Left cardiac atrium (tissue), 4 donors: ENCODE measurements at places on chromosomes 5 and 9. TPM values are rescaled to one million over a fixed set of nuclear protein-coding genes. Genes with fewer than 3 reads are reported as not detected.
A peak's percentile ranks its signal among the peaks of the same experiment; 100 is the strongest.

- DNase-seq: no peak
These were observed 26.5 kb downstream of the CD74 start for GRCh38 chr5:150386024-150386855.

- no peak for DNase-seq
These were observed 42.1 kb upstream of the CTNNA1 start for GRCh38 chr5:138711087-138711486.

GRCh38 chr5:10556289-10556807, 7.5 kb upstream of the ANKRD33B start:
- DNase-seq: no peak

- no peak for DNase-seq
These were observed 48.7 kb downstream of the CAMSAP1 start for GRCh38 chr9:135858491-135859185.

DNA sequence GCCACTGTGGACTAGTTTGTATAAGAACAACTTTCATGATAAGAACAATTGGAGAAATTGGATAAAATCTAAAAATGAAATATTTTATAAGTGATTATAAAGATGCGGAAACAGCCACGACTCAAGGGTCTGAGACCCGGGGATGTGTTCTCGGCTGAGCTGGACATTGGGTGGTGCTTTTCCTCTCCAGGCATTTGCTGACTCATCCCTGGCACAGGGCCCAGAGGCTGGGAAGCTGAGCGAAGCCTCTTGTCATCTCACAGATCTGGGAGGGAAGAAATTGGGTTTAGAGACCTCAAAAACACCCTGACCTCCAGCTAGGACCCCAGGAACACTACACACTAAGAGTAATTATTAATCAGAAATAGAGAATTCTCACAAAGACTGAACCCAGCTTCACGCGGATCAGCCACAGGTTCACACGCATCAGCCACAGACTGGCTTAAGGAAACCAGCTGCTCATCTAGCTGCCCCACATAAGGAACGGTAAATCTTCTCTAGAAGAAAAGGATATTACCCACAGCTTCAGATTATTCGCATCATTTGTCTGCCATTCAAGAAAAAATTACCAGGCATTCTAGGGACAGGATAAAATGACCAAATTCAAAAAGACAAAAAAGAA, 2.8 kb upstream of the OR2V1 start:
- DNase-seq: peak; percentile 76

GRCh38 chr5:143536364-143536763, 132.9 kb upstream of the NR3C1 start:
- DNase-seq: peak; percentile 43

DNA sequence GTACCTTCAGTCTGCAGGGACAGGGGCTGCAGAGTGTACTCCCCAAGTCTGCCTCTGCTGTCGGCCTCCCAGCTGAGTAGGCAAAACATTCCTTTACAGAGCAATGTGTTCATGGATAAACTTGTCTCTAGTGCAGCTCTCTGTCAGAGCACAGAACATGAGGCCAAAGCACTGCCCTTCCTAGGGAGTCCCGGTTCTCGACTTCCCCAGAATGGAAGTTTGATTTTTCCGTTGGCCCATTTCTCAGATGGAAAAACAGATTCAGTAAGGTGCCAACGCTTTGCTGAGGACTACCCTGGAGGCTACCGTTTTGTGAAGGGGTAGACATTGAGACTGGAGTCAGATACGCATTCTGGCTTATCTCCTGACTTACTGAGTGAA, 422 bp upstream of the TRIM32 start:
- DNase-seq: no peak

- DNase-seq: no peak
These were observed 932.9 kb upstream of the DMAC1 start for GRCh38 chr9:8732367-8733075.

DNA sequence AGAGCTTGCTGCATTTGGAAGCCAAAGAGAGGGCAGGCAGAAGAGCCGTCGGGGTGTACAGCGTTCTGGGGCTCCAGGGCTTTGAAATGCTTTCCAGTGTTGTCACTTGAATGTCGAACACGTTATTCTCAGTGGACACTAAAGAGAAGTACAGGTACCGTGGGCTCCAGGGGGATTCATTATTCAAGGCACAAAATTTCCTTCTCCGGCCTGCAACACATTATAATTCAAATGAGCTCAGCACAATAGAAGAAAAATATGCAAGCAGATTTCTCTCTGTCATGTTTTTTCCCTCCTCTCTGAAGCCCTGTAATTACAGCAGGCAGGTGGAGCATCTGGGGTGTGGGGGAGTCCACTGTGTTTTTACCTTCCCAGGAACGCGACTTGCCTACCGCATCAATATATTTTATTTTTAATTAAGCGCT, 293.1 kb downstream of the ZSWIM6 start:
- DNase-seq: no peak

DNA sequence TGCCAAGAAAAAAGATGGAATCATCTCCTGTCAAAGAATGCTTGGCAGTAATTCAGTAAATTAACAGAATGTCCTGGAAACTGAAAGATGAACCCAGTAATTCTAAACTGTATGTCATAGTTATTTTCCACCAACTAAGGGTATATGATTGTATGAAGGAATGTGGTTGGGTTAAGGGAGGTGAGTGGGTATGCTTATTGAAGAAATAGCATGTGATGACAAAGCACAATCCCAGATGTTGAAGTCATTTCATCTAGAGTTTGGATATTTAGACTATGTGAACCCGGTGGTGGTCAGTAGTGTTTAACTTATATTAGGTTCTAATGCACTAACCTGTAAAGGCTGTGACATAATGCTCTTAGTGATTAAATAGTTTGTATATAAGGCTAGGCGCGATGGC, 87.3 kb downstream of the CDKN2A start:
- no peak for DNase-seq

DNA sequence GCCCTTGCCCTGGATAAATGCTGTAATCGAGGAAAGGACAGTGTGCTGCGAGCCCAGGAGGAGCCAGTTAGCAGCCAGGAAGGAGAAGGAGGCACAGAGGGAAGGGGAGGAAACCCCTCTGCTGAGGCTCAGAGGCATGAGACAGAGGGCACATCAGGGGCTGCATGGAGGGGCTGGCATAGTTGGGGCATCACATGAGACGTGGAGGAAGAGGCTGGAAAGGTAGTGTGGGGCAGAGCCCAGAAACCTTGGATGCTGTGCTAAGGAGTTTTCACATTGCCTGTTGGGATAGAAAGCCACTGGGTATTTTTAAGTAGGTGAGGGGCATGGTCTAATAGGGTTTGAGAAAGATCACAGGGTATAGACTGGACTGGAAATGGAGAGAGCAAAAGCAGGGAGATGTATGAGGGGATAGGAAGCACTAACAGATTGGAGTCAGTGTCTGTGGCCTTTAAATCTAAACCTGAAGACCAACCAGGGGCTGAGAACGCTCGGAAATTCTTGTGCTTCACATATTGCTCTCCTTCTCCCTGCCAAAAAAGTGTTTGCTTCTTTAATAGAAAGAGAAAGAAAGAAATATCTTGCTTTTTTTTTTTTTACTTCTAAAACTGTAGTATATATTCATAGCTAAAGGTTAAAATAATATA, 33.0 kb upstream of the ANGPTL2 start:
- DNase-seq: no peak

DNA sequence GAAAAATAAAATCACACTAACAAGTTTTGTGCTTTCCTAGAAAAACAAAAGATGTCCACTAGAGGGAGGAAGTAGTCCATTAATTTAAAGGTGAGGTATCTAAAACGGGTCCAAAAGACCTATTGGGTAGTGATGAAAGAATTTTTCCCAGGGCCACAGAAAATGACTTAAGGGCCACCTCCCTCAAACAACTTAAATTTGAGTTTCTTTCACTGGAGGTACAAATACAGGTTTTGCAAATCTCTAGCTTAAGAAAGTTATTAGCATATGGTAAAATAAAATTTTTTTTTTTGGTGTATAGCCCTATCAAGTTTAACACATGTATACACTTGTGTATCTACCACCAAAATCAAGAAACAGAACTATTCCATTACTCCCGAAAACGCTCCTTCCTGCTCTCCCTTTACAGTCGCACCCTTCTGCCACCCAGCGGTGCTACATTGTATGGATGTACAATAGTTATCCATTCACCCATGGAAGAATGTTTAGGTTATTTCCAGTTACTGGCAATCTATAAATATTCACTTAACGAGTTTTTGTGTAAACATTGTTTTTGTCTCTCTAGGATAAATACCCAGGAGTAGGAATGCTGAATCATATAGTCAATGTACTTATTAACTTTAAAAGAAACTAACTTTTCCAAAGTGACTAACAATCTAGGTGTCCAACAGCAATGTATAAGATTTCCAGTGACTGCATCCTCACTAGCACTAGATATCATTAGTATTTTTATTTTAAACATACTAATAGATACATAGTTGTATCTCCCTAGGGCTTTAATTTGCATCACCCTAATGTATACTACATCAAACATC, 21.9 kb downstream of the DEPDC1B start:
- no peak for DNase-seq

GRCh38 chr9:130682421-130683121, 11.0 kb upstream of the EXOSC2 start:
- peak; percentile 83 for DNase-seq

- DNase-seq: no peak
These were observed 408.3 kb downstream of the DMRT2 start for GRCh38 chr9:1458503-1458902.

DNA sequence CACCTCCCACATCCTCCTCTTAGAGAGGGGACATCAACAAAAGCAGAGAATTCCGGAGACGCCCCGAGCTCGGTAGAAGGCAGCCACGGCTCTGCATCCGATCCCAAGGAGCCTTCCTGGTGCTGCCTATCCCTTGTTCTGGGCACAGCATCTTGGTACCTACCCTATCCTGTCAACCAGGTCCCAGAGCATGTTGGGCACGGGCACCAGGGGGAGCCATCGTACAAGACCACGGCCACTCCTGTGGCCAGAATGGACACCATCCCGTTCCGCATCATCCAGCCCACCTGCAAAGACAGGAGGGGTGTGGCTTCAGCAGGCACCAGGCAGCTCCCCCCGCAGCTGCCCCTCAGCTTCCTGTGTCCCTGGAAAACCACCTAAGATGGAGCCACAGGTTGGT, 62.7 kb upstream of the ZNF354A start:
- DNase-seq: no peak

DNA sequence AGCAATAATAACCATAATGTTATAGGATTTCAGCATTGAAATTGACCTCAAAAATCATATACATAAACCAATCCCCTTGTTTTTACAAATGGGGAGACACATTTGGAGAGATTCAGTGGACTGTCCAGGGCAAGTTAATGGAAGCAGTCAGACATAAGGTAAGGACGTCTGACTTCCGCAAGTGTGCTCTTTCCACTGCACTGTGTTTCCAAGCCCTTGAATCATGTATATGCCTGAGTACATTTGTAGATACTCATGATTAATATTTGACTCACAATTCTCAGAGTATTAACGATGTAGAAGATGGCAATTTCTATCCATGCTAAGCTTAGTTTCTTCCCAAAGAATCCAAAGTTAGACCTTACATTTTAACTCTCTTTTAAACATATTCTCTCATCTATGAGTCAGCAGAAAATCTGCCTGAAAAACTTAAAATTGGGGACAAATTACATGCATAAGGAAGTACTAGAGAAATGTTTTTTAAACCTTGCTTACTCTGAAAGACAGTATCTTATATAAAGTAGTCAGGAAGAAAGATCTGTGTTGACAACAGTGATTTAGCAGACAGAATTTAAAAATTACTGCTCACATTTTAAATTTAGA, 165.3 kb downstream of the NFIB start:
- no peak for DNase-seq

DNA sequence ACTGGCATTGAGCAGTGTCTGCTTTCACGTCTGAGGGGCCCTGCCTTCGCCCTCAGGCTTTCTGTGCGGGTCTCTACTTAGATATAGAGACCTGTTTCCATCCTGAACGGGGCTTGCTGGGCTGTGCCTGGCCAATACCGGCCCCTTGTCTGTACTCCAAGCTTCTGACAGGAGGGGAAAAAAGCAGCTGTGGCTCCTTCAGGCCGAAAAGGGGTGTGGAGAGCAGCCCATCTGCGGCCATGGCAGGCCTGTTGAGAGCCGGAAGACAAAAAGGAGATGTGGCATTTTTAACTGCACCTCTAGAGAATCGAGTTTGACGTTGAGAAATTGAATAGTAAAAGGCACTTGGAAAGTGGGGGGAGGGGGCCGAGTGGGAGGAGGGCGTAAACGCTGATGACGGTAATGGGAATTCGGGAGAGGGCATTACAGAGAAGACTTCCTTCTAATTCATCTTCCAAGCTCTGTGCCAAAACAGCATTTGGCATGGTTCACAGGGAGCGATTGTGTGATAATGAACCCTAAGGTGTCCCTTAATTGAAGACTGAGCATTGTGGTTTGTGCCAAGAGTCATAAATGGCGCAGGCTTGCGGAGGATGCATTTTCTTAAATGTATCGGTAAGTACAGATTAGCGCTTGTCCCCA, 25.1 kb upstream of the PRDM12 start:
- no peak for DNase-seq

GRCh38 chr9:81687521-81688261, 1.7 kb downstream of the TLE1 start:
- peak; percentile 62 for DNase-seq

DNA sequence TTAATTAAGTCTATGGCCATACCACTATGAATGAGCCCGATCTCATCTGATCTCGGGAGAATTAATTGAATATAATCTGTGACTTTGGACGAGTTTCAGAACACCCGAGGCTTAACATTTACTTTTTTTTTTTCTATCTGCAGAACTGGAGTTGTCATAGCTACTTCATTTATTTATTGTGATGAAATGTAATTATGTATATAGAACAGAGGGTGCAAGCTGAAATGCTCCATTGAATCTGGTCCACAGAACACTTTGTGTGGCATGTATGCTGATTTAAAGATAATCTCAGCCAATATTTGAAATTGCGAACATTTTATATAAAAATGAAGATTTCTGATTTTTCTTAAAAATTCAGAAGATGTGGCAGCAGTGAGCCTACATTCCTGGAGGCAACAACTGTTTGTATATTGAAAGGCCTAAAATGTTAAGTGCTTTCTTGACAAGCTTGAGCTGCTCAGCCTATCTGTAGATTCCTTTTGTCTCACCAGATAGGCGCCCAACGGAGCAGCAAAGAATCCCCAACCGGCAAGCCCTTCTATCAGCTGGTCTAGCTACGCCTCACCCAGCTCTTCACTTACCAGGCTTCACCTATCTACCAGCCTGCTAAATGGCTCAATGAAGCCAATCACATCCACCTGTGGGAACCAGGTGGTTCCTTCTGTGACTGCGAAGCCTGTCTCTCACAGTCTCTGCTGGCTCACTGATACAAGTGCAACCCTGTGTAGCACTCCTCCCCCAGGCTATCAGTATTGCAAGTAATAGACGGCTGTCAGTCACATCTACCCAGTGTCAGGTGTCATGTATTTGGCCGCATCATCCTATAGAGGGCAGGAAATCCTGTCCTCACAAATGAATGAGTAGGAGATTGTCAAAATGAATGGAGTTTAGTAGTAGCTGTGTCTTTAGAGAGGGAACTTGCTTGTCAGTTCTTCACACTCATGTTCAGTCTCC, 170.6 kb upstream of the MRPS30 start:
- no peak for DNase-seq

GRCh38 chr5:6246820-6247437, 131.4 kb downstream of the MED10 start:
- DNase-seq: no peak

GRCh38 chr5:179134511-179134910, 74.3 kb downstream of the ZNF354C start:
- DNase-seq: peak; percentile 3

- no peak for DNase-seq
These were observed 1076.3 kb downstream of the PTPRD start for GRCh38 chr9:9536523-9536922.

HTR1A gene
- not detected for total RNA-seq

SHB gene
- 20.3 TPM for total RNA-seq

CCL28 gene
- 1.2 TPM for total RNA-seq

BHMT2 gene
- total RNA-seq: 21.5 TPM

COL5A1 gene
- total RNA-seq: 35.2 TPM

CACNA1B gene
- total RNA-seq: 0.39 TPM

TPPP gene
- 25.0 TPM for total RNA-seq

SCGB3A2 gene
- total RNA-seq: not detected

STOML2 gene
- 95.7 TPM for total RNA-seq
